K562 (cell line): ENCODE measurements at places on chromosomes 4 and X.

DNA sequence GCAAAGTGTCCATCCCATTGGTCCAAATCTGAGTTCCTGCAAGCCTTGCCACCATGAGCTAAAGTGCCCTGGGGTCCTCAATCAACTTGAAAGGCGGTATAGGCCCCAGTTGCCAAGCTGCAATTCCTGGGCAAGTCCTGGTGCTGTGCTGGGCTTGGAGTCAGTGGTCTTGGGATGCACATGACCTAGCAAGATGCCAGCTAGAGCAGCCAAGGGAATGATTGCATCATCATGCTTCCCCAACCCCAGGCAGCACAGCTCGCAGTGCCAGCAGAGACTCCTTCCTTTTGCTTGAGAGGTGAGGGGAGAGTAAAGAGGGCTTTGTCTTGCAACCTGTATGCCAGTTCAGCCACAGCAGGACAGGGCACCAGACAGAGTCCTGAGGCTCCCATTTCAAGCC is 50.5 kb downstream of the KCNIP4 start:
- DNase-seq: no peak

DNA sequence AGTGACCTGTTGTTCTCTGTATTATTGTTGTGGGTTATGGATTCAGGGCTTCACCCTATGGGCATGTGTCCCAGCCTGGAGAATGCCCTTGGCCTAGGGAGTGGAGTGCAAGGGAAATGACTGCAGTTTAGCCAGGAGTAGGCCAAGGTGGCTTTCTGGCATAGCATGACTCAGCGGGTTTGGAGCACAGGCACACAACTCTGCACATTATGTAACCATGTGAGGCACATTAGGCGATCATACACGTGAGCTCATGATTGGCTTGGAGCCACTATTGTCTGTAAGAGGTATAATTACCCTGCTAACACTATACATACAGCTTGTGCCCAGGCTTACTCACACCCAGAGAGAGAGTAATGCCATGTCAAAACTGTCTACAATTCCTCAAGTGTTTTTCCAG is 35.1 kb upstream of the TACR3 start:
- no peak for DNase-seq

GRCh38 chr4:56570041-56570440 is 64.5 kb downstream of the ARL9 start:
- DNase-seq: no peak

DNA sequence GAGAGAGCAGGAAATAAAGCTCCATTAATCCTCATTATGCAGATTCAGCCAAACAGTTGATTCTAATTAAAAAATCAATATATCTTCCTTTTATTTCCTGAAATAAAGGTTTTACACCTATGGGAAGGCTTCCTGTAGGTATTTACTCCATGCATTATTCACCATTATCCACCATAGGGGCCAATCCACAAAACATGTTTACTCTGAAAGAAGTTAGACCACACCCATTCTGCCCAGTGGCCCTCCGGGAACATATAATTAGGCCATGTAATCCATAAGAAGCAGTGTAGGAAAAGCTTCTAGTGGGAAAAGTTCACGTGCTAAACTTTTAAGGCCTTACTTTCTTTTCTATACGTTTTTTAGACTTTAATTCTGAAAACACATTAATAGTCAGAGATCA is 57.7 kb downstream of the SAT1 start:
- no peak for DNase-seq

- no peak for DNase-seq
These were observed 327.4 kb downstream of the PPP3CA start for GRCh38 chr4:101019941-101020401.

- no peak for DNase-seq
These were observed 626 bp downstream of the TBC1D1 start for GRCh38 chr4:37891260-37892159.

- no peak for DNase-seq
These were observed 221.8 kb downstream of the MGST2 start for GRCh38 chr4:139887376-139887802.
